ENCODE measurements at places on chromosomes 3 and 15.

GRCh38 chr15:90557186-90558084, 27.7 kb downstream of the CRTC3 start:
- DNase-seq: no peak

DNA sequence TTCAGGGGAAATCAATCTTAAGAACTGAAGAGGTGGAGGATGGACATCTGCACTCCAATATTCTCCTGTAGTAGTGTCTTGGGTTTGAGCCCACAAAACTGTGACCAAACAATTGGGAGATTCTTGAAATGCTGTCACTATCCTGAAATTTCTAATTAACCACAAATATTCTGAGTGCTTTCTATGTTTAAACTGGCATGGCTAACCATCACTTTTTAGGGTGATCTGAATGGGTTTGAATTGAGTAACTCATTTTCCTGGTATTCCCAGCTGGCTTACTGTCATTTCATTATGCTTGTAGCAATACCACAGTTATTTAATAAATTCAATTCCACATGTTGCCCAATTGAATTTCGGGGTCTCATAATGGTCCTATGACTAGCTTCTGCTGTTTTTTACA, 216.9 kb upstream of the DCBLD2 start:
- DNase-seq: no peak

- DNase-seq: no peak
Observed at GRCh38 chr3:97871186-97871585, 49.4 kb downstream of the CRYBG3 start.

DNA sequence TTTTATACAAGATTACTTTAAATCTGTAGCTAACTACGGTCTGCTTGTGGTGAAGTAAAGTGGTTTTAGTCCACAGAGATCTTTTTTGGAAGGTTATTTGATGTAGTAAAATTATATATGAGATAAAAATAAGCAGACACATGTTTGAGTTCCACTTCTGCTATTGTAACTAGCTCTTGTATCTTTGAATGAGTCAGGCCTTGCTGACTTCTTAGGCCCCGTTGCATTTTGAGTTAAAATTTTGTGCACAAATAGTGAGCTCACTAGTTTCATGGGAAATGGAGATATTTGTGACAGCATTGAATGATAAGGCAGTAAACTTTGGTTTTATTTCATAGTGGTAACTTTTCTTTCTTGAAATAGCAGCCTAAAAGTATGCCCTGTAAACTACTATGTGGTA, 42.6 kb downstream of the ARIH1 start:
- no peak for DNase-seq

DNA sequence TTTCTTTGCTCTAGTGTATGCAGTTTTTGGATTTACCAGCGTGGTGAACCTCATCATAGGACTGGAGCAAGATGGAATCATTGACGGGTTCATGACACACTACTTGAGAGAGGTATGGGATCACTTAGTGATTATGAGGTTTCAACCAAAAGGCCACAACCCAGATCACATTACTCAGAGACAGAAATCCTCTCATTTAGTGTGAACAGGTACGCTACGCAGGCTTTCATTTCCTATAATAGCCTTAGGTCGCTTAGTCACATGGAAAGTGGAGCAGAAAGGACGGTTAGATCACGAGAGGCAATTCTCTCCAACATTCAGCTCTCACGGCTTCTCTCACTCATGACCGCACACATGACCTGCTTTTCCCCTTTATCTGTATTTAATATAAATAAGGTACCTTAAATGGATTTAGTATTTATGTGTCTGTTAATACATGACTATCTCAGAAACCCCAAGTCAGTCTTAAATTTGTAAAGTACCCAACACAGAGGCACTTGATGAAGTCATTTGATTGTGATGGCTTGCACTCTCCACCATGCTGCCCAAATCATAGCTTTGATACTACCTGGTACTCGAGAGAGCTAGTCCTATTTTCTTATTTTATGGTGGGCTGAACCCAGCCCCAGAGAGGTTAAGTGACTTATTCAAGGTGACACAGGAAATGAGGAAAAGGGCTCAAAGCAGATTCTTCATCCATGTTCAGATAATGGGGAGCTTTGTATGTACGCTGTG, 8.6 kb downstream of the TM6SF1 start:
- DNase-seq: no peak
